NCI-H146 (cell line): ENCODE measurements at places on chromosomes 3 and 15.

GRCh38 chr3:23762214-23762613, 43.5 kb upstream of the UBE2E1 start:
- no peak for DNase-seq

GRCh38 chr3:63911509-63911872, 692 bp downstream of the SCAANT1 start:
- no peak for DNase-seq

DNA sequence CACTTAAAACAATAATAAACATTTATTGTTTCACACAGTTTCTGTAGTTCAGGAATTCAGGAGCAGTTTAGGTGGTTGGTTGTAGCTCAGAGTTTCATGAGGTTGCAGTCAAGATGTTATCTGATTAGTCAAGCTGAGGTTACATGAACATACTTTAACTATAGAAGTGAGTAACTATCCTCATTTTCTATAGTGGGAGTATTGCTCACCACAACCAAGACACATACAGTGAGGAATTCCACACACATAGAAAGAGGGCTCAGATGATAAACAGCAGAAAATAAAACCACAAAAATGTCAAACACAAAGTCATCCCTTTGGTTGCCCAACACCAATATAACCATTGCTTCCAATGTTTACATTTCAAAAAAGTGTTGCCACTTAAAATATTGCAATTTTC, 13.6 kb downstream of the SCN11A start:
- DNase-seq: no peak

DNA sequence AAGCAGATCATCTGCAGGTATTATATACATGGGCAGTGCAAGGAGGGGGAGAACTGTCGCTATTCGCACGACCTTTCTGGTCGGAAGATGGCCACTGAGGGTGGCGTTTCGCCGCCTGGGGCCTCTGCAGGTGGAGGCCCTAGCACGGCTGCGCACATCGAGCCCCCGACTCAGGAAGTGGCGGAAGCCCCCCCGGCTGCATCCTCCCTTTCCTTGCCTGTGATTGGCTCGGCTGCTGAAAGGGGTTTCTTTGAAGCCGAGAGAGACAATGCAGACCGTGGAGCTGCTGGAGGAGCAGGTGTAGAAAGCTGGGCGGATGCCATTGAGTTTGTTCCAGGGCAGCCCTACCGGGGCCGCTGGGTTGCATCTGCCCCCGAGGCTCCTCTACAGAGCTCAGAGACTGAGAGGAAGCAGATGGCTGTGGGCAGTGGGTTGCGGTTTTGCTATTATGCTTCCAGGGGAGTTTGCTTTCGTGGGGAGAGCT, 639 bp downstream of the MKRN3 start:
- DNase-seq: peak; percentile 94

DNA sequence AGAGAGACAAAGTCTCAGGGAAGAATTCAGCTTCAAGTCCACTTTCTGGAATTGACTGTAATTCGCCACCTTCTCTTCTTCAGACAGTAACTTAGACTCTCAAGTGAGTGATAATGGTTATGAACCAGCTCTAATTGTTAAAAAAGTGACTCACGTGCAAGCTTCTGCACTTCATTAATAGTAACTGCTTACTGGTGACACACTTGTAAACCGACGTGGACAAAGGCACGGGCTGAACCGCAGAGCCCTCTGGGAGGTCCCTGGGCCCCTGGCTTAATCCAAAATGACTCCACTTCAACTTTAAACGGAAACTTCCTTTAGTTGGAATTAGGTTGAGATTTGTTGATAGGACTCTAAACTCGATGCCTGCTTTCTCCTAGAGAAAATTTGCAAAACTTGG, 17.0 kb downstream of the MUC4 start:
- DNase-seq: no peak

GRCh38 chr15:33735637-33736247, 232.6 kb upstream of the CHRM5 start:
- DNase-seq: peak; percentile 13

DNA sequence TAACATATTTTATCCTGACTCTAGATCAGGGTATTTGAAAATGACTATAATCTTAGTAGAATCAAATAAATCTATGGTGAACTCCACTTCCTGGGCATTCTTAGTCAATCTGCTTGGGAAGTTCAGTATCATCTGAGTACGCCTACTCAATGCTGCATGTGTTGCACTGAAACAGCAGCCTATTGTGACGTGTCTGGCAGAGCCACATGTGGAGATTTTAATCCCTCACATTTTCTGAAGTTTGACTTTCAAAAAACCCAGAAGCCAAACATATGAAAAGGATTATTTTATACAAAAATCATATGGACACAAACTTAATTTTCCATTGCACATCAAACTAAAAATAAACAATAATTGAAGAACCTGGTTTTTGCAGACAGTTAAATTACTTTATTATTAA, 798.3 kb downstream of the ROBO1 start:
- no peak for DNase-seq

GRCh38 chr3:45488591-45488990, 100.2 kb downstream of the LARS2 start:
- no peak for DNase-seq

DNA sequence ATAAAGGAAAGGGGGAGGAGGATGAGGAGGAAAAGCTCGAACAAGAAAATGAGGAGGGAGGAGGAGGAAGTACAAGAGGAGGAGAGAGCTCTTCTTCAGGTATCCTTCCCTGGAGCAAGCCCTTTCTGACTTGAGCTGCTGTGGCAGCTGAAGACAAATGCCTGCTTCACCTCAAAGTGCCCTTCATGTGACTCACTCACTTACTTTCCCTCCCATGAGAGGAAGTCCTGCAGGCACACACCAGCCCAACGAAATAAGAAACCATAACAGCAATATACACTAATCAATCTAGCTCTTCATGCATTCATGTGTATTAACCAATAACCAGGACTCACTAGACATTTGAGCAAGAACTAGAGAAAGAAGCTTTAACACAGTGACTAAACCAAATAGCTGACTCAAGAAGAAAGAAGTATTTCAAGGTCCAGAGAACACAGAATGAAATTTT, 251.9 kb downstream of the IGSF11 start:
- DNase-seq: no peak

DNA sequence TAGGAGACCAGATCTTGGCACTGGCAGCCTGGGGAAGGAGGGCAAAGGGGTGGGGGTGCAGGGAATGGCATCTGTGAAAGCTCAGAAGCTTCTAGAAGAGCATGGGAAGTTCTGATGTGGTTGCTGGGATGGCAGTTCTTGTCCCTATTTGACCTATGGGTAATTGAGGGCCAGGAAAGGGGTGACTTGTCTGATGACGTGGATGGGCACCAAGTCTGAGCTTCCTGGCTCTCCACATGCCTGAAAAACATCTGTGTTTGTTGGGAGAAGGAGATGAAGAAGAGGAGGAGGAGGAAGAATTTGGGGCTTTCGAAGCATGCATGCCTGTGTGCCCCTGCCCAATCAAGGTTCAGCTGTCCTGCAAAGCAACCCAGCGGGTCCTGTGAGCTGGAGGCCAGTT, 158.8 kb downstream of the SMAD6 start:
- DNase-seq: no peak

DNA sequence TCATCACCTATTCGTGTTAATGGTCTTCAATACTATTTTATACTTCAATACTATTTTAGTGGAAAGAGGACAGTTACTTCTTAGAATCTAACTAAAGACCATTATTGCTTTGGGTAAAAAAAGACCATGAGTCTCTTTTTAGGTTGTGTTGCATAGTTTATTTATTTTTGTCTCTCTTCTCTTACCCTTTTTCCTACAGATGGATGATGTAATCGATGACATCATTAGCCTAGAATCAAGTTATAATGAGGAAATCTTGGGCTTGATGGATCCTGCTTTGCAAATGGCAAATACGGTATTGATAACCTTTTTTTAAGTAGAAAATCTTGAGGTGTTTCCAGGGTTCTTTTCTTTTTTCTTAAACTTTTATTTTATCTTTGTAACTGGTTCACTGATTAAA, 58.5 kb upstream of the SAMMSON start:
- no peak for DNase-seq

DNA sequence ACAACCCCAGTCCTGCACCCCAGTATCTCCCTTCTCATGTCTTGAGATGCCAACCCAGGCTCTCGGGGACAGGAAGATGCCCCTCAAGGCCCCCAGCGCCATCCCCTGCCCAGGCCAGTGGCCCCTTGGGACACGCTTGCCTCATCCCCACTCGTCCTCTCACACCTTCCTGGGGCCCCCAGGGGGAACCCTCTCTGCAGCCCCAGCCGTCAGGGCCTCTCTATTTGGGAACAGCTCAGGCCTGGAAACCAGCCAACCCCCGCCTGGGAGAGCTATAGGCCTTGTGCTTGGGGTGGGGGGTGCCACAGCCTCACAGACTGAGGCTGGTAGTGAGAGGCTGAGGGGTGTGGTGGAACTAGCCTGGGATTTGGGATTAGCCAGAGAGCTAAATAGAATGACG, 7.8 kb downstream of the LINGO1 start:
- no peak for DNase-seq

DNA sequence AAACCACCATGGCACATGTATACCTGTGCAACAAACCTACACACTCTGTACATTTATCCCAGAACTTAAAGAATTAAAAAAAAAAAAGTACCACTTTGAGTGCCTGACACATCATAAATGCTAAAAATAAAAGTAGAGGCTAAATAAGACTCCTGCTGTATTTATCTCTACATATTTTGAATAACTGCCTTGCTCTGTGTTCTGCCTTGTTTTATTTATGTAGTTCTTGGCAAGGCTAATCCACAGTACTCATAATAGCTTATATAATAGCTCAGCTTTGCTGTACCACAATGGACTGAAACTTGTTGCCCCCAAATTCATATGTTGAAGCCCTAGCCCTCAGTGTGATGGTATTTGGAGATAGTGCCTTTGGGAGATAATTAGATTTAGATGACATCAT, 95.4 kb upstream of the ADAMTS9 start:
- no peak for DNase-seq

- DNase-seq: no peak
Observed at GRCh38 chr15:67762610-67763368, 62.5 kb upstream of the SKOR1 start.

- DNase-seq: no peak
Observed at GRCh38 chr15:89412905-89413411, 78.3 kb upstream of the POLG start.

- DNase-seq: no peak
Observed at GRCh38 chr3:51734572-51734907, 27.7 kb downstream of the GRM2 start.

- no peak for DNase-seq
Observed at GRCh38 chr15:36079021-36079420, 500.4 kb upstream of the CDIN1 start.

GRCh38 chr3:194078045-194078821, 57.7 kb upstream of the HES1 start:
- DNase-seq: no peak

DNA sequence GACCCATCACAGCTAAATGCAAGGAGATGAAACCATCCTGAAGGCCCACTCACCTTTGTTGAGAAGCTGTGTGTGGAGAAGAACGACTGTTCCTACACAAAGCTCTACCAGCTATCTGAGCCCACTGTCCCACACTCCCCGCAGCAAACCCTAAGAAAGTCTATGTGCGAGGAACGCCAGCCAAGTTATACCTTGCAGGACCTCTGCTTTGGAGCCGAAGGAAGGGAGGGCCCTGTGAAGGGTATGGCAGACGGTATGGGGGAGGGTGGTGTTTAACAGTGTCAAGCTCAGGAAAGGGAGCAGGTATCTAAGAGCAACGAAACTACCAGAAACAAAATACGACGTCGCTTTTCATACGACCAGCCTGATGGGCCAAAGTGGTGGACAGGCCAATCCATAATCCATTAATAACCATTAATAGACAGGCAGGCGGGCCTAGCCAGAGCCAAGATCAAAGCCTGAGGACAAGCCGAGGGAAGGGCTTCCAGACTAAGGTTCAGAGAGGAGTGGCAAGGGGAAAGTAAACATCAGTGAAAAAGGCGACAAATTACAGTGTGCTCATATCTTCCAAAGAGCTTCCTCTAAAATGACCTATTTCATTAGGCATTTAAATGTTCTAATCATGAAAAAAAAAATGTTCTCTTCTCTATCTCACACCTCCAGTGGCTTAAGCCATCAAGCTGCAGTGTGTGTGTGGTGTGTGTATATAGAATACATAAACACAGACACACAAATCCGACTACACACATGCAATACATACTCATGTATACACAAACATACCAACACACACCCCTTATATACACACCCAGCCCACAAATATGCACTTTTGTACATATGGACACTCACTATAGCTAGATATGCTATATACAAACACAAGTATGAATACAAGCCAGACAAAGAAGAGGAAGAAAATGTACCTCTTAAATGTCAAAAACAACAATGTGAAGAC, 43.9 kb downstream of the PTPN23 start:
- DNase-seq: no peak

GRCh38 chr15:57566834-57567233, 24.9 kb upstream of the MYZAP start:
- no peak for DNase-seq

DNA sequence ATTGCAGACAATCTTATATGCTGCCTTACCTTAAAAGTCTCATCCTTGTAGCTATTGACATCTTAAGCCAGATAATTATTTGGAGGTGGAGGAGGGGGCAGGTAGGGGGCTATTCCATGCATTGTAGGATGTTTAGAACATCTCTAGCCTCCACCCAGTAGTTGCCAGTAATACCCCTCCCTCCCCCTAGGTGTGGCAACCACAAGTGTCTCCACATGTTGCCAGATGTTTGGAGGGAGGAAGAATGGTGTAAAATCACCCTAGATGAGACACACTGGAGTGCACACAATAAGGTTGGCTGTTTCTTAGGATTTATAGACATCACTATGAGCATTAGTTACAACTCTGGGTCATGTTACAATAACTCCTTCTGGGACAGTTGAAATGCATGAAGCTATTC, 27.4 kb downstream of the GORASP1 start:
- DNase-seq: no peak

GRCh38 chr3:10530241-10530640, 24.9 kb upstream of the ATP2B2 start:
- DNase-seq: no peak

- peak; percentile 1 for DNase-seq
Observed at GRCh38 chr15:31080591-31081014, 20.9 kb downstream of the TRPM1 start.

GRCh38 chr3:11878837-11879236, 32.2 kb upstream of the TAMM41 start:
- DNase-seq: peak; percentile 14

DNA sequence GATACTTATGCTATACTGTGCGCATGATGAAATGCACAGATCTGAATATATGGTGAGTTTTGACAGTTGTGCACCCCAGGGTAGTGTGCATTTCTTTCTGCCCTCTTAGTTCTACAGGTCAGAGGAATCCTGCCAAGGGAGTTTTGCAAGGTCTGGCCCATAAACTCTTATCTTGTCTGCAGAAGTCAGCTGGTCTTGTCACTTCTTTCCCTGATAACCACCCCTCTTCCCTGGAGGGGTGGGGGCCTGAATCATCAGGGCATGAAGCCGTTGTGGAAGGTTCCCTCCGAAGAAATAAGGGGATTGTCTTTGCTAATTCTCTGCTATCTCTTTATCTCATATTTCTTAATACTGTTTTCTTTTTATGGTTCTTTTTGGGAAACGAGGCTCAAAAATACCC, 30.4 kb downstream of the TRIM71 start:
- DNase-seq: no peak

- no peak for DNase-seq
Observed at GRCh38 chr3:152595975-152596821, 238.7 kb upstream of the P2RY1 start.
